Epithelial cell of proximal tubule (primary cell): ENCODE measurements at places on chromosomes 1 and 21. TPM values are rescaled to one million over a fixed set of nuclear protein-coding genes. Genes with fewer than 3 reads are reported as not detected.

Gene KANK4
- under 0.01 TPM in 1 of 2 replicates, not detected in the other for total RNA-seq

Gene GSTM3
- 63.2 and 81.9 TPM in 2 replicates for total RNA-seq

Gene TSTD1
- 52.0 and 148 TPM in 2 replicates for total RNA-seq

Gene IL23R
- not detected in 2 replicates for total RNA-seq

Gene DAB1
- total RNA-seq: under 0.01 TPM in 1 of 2 replicates, not detected in the other

Gene CFHR5
- not detected in 2 replicates for total RNA-seq

Gene LDLRAD1
- not detected in 2 replicates for total RNA-seq

Gene MARK1
- total RNA-seq: 5.4 and 6.3 TPM in 2 replicates

Gene COL8A2
- total RNA-seq: 0.06 and 0.65 TPM in 2 replicates

Gene ARTN
- total RNA-seq: 2.0 and 14.1 TPM in 2 replicates

Gene DMRTA2
- total RNA-seq: not detected in 2 replicates

Gene SYT14
- 3.9 and 7.6 TPM in 2 replicates for total RNA-seq

Gene BARHL2
- not detected in 2 replicates for total RNA-seq

Gene GNAT2
- total RNA-seq: 0.58 TPM in 1 of 2 replicates, not detected in the other
